ENCODE measurements at places on chromosomes 7 and 10.

DNA sequence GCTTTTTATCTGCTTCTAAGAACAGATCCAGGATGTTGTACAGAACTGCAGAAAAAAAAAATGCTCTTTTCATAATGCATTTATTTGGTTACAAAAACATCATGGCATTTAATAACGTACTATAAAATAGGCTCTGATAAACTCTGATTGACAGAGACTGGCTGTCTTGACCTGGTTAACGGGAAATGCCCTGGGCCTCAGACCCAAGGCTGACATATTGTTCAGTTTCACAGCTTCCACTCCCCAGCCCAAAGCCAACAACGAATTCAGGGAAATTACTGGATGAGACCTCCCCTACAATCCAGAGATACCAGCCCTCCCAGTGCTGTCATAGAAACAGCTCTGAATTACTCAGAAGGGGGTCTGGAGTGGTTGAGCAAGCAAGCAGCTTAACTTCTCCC lies 260.1 kb downstream of the CREB5 start:
- DNase-seq: no peak

- no peak for DNase-seq
These were observed 1279.1 kb upstream of the SORCS1 start for GRCh38 chr10:108443636-108444035.

DNA sequence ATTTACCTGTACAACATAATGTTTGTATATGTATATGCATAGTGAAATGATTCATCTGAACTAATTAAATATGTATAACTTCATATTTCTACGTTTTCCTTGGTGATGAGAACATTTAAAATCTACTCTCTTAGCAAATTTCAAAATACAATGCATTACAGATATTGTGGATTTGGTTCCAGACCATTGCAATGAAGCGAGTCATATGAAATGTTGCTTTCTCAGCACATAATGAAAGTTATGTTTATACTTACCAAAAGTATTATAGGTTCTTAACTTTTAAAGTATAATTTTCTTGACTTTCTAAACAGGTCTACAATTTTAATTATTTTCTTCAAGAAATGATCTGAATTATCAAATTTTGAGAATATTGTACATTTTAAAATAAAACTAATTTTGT lies 189.2 kb downstream of the CSTF2T start:
- no peak for DNase-seq

DNA sequence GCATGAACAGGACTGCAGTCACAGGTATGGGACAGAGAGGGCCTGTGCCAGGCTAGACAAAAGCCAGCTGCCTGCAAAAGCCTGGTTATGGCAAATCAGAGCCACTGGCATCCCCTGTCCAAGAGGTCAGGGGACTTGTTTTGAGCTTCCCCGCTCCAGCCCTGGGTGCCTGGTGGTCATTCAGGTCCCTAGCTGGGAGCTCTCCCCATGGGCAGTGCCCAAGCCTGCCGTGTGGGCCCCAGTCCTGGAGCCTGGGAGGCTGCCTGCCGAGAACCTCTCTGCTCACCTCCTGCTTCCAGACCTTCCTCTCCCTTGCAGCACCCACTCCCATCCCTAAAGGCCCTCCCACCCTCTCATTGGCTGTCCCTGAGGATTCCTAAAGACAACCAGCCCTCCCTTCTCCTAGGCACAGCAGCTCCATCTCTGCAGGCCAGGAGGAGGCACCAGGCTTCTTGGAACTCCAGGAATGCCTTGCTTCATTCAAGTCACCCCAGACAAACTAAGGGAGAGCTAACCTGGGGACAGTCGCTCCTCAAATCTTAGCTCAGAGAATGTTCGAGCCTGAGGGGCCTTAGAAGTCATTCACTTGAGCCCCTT lies 150.6 kb downstream of the C10orf105 start:
- DNase-seq: no peak

DNA sequence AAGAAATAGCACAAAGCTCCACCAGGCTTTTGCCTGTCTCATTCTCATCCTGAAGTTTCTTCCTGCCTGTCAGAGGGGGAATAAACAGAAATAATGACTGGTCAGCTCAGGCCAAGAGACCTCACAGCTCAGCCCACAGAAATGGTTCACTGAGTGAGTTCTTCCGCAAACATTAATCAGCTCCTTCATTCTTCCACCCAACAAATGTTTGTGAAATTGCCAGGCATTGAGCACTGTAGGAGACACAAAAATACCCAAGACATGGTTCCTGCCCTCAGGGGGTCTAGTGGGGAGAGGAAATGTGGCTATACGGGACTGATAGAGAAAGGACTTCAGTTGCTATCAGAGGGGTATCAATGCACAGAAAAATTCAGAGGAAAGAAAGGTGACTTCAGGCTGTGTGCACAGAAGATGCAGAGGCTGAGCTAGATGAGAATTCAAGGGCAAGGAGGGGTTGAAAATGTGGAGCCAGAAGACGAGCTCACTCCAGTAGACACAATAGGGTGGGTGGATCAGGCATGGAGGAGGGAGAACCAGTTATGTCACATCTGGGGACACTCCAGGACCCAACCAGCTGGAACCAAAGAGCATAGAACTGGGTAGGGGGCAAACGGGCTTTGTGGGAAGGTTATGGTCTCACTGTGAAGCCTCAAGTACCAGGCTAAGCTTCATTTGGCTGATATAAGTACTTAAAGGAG lies 20.9 kb downstream of the MYOF start:
- DNase-seq: no peak

GRCh38 chr10:61225939-61226338 lies 227.2 kb downstream of the TMEM26 start:
- DNase-seq: no peak

DNA sequence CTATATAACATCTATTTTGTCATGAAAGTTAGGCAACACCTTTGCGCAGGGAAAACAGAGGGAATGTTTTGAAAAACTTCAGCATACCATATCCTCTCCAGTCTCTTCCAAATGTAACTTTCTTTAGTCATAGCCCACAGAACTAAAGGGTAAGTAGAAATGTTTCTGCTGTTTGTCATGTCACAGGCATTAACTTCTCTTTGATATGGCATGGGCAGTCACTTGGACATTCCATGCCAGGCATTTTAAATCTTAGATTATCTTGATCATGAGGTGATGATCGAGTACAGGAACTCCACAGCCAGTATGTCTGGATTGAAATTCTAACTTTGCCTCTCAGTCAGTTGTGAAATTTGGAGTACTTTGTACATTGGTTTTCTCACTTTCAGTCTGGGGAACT lies 27.5 kb upstream of the ETV1 start:
- no peak for DNase-seq
